MM.1S (cell line): ENCODE measurements at places on chromosomes 7 and 10.

DNA sequence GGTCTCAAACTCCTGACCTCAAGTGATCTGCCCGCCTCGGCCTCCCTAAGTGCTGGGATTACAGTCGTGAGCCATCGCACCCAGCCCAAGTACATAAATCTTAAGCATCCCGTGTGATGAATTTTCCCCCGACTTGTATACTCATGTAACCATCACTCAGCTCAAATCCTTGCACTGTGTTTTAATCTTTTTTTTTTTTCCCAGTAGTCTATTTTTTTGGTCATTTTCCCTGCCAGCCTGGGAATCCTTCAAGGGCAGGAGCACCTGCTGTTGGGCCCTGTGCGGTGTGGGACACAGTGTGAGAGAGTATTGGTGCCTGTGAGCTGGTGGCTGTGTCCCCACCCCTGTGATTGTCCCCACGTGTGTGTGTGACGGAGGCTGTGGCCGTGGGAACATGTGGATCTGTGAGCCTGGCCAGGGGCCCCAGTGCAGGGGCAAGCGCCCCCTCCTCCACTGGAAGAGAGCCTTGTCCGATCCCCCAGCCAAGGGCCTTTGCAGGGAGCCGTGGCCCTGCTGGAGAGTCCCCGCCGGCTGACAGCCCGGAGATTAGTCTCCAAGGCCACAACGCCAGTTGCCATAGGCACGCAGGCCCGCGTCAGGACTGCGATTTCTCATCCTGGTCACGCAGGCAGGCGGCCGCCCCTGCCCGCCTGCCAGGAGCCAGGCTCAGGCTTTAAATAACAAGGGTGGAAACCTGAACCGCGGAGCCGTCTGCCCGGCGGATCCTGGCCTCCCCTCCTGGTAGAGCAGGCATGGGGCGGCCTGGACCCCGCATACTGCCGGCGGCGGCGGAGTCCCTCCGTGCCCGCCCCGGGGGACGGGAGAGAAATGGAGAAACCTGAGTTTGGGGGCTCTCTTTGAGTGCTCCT is 26.5 kb downstream of the GTF2IRD1 start:
- DNase-seq: no peak

GRCh38 chr7:12220389-12221046 is 9.4 kb downstream of the TMEM106B start:
- no peak for DNase-seq

- no peak for DNase-seq
These were observed 185.5 kb downstream of the ADARB2 start for GRCh38 chr10:1551636-1552338.

- no peak for DNase-seq
These were observed 148.2 kb upstream of the CDCA7L start for GRCh38 chr7:22093936-22094335.

- peak; percentile 48 for DNase-seq
These were observed 173.5 kb upstream of the ADCY1 start for GRCh38 chr7:45400680-45401079.

GRCh38 chr7:99365318-99366141 is 9.0 kb upstream of the ARPC1B start:
- peak; percentile 36 for DNase-seq

- DNase-seq: no peak
These were observed 370.5 kb upstream of the NPVF start for GRCh38 chr7:25598765-25599164.

GRCh38 chr7:149558149-149558861 is 60.7 kb upstream of the ZNF746 start:
- DNase-seq: no peak

- no peak for DNase-seq
These were observed 55.9 kb upstream of the CAV2 start for GRCh38 chr7:116443646-116444045.

- DNase-seq: no peak
These were observed 489.7 kb upstream of the CELF2 start for GRCh38 chr10:10527861-10528562.

DNA sequence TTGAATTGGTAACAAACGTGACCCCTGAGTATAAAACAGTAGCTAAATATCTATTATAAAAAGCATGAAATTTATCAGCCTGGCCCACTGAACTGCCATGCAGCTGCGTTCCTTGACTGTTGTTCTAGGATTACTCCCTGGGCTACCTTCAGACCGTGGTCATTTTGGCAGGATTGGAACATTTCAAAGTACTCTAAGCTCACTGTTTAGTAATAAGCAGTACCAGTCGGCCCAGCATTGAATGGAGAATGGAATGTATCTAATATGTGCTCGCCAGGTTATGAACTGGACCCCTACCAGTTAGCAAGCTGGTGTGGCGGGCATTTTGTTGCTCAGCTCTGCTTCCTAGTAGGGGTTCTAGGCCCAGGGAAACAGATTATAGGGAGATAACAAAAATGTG is 112.2 kb downstream of the SEMA3C start:
- DNase-seq: no peak

DNA sequence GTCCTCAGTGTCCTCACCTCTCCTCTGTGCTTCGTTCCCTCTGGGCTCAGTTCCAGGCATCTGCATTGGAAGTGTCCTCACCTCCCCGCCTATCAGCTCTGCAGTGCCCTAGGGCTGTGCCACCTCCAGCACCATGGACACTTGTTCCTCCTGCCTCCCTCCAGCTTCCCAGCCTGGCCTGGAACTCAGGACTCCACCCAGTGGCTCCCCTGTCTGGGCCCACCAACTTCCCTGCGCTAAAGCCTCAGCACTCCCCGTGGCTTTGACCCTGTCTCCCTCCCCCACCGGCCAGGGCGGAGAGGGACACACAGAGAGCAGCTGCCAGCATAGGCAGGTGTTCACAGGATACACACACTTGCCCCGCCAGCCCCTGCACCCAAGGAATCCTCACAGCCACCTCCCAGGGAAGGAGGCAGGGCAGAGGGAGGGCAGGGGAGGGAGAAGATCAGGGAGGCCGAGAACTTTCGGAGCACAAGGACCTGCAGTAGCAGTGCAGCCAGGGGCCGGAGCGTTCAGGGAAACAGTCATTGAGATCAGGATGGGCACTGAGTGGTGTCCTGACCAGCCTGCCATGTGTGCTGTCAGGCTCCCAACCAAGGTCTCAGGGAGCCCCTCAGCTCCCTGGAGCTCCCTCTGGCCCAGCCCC is 31.3 kb downstream of the ANXA8 start:
- DNase-seq: no peak

DNA sequence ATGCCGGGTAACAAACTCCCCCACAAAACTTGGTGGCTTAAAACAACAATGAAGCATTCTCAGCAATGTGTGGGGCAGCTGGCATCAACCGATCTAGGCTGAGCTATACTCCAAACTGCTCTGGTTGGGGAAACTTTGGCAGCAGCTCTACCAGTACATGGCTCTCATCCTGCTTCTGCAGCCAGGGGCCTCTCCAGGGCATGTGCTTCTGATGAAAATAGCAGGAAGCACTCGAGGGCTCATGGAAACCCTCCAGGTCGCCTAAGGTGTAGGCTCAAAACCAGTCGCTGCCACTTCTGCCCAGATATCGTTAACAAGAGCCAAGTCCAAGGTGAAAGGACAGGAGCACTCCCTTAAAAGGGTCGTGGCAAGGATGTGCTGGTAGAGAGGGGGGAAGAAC is 134.1 kb downstream of the TEX36 start:
- DNase-seq: no peak

DNA sequence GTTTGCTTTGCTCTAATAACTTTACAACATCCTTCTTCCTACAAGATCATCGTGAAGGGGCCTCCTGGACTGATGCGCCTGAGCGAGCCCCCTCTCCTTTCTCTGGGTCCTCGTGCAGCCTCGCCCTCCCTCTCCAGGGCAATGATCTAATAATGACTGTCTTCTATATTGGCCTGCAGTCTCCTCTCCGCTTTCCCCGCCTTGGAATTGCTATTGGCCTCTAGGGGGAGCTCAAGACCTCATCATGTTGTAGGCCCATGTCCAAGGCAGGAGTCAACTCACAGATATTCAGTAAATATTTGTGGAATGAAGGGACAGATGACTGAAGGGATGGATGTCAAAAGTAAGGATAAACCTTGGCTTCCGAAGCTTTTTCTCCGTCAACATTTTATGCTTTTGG is 1180.3 kb downstream of the TYW1 start:
- peak; percentile 54 for DNase-seq

GRCh38 chr7:13748998-13749397 is 240.5 kb downstream of the ETV1 start:
- DNase-seq: no peak

DNA sequence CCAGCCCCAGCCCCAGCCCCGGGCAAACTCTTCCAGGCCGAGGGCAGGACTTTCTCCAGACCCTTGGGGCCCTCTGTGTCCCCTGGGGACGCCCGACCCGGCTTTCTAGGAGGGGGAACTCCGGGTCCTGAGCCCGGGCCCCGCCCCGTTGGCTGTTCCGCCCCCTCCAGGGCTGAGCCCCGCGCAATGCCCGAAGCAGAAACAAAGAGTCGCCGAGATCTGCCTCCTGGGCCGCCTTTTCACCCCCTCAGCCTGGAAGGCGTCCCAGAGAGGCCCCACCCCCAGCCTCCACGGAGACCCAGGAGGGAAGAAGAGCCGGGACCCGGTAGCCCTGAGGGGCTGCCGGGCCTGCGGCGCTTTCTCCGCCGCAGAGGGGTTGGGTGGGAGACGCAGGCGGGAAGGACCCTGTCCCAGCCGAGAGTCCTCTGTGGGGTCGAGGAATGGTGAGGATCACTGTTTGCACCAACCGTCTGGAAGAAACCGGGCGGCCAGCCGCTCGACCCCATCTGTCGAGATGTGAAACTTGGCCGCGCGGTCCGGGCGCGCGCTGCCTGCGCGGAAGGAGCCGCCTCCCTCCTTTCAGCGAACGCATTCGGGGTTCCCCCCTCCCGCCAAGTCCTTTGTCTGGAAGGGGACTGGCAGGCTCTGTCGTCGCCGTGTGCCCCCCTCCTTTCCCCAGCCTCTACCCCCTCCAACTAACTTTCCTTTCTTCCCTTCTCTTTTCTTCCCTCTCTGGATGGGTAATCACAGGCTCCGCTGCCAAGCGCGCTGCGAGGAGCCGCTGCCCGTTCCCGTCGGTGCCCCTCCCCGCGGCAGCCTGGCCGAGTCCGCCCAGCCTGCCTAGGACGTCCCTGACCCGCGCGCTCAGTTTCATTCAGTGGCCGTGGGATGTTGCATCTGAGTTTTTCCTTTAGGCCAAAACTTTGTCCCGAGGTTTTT is 10.2 kb downstream of the EN2 start:
- DNase-seq: no peak

- no peak for DNase-seq
These were observed 542.3 kb upstream of the MBL2 start for GRCh38 chr10:53314876-53315275.

DNA sequence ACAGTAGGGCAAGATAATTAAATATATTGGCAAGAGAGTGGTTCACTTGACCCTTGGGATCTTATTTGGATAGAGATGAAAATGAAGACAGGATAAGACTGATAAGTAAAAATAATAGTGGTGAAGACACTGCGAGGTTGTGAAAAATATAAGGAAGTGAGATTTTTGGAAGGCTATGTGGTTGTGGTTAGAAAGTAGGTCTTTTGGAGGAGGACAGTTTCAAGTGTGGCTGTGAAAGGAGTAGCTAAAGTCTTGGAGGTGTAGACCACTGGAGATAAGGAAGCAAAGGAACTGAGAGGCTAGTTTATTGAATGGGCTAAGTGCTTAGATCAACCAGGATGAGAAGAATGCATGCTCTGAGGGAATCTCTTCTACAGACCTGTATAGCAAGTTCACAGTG is 11.2 kb downstream of the MIOS start:
- no peak for DNase-seq

DNA sequence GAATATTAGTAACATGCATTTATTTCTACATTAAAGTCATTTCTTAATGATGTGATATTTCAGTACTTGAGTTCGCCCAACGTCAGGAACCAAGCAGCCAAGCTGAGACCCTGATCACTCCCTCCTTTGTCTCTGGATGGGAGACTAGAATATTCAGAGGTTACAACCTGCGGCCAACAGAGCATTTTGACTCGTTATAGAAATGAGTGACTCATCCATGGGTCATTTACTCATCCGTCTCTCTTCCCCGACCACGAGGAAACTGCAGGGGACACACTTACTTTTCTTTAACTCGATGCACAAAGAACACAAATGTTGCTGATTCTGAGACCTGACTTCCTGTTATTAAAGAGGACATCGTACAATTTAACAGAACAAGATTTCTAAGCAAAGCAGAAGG is 343.3 kb downstream of the FRMD4A start:
- DNase-seq: no peak

DNA sequence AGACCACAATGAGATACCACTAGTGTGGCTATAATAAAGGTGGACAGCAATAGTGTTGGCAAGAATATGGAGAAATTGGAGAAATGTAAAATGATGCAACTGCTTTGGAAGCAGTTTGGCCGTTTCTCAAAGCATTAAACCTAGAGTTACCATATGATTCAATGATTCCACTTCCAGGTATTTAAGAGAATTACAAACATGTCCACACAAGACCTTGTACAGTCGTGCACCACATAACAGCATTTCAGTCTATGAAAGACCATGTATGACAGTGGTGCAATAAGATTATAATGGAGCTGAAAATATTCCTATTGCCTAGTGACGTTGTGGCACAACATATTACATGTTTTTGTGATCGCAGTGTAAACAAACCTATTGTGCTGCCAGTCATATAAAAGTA is 29.6 kb downstream of the CCDC172 start:
- no peak for DNase-seq

DNA sequence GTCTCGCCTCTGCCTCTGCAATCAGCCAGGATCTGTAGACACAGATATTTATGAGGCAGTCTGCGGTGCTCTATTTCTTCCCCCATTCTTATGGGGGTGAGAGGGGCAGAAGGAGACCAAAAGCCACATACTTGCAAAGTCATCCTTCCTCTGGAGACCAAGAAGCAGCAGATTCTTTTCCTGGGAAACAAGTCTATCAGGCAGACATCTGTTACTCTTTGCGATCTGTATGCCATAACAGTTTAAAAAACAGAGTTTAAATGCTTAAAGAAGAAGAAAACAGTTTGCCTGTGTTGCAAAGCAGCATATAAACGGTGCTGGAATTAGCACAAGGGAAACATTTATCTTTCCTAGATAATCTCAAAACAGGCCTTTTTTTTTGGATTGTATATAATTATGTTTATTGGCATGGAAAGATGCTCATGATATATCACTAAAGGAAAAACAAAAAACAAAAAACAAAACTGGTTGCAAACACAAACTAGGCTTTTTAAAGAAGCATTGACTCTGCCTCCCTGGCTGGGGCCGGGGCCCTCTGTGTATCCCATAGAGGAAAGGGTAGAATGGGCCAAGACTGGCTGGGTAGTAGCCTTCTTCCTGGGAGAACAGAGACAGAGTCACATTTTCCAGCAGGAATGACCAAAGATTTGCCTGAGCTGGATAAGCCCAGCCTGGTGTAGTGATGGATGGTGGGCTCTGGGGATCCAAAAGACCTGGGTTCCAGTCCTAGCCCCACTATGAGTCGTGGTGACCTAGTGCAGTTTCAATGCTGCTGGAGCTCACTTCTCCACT is 50.4 kb downstream of the RGS10 start:
- DNase-seq: no peak

GRCh38 chr10:6135039-6135438 is 46.2 kb downstream of the RBM17 start:
- DNase-seq: no peak

- DNase-seq: no peak
These were observed 17.7 kb upstream of the NRP1 start for GRCh38 chr10:33352175-33352574.

GRCh38 chr7:46033592-46033991 is 112.5 kb upstream of the IGFBP3 start:
- no peak for DNase-seq
